ENCODE measurements at places on chromosomes 13 and 19.

- DNase-seq = peak; percentile 17
Observed at GRCh38 chr13:114116734-114117133, 15.7 kb downstream of the RASA3 start.

DNA sequence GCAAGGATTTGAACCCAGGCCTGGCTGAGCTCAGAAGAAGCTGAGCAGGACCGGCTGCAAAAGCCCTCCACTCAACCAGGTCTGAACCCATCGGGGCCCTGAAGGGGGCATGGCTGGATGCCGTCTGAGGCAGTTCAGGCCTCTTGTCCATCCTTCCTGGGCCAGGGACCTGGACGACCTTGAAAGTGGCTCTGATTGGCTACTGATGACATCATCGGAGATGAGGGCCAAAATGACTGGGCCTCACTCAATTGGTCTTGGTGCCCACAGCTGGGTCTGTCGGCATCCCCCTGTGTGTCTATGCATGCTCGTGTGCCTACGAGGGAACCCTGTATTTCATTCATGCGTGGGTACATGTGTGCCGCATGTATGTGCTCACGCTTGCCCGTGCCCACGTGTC lies 71.8 kb downstream of the PTPRS start:
- no peak for DNase-seq

- DNase-seq = no peak
Observed at GRCh38 chr19:37950471-37951175, 43.6 kb downstream of the SIPA1L3 start.

DNA sequence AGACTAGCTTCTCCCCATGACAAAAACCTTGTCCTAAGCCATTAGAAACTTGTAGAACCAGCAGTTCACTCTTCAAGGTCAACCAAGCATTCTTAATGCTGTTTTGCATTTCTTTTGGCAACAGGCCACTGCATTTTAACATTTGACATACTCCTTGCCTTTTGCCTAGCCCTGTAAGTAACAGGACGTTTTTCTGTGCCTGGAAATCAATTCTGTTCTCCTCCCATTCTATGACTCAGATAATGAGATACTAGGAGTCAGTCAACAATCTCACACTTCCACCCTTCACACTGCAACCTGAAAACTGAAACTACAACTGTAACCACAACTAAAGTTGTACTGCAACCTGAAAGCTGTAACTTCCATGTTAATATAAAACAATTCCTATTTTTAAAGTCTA lies 268.7 kb downstream of the MZT1 start:
- no peak for DNase-seq

DNA sequence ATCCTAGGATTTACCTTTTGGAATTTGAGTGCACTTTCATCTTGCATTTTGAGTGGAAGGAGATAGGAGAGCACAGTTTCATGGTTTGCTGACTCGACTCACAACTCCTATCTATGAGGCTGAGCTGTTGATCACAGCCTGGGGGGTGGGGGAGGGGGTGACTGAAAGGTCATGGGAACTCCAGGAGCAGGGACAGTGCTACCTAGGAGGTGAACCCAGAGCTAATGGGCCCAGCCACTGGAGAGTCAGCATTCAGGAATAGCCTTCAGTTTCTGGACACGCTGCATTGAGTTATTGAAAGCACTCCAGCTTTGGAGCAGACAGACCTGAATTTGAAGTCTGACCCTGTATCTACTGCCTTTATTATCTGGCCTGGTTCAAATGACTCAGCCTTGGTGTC lies 339.9 kb downstream of the SLC7A1 start:
- DNase-seq = no peak

Data from chondrocyte (in vitro differentiated cells).